NCI-H748 treated with DMSO at 0.1 percent for 48 hours (cell line): ENCODE measurements at places on chromosomes 11 and 22.

GRCh38 chr11:106152013-106152412, 74.6 kb downstream of the AASDHPPT start:
- no peak for DNase-seq

DNA sequence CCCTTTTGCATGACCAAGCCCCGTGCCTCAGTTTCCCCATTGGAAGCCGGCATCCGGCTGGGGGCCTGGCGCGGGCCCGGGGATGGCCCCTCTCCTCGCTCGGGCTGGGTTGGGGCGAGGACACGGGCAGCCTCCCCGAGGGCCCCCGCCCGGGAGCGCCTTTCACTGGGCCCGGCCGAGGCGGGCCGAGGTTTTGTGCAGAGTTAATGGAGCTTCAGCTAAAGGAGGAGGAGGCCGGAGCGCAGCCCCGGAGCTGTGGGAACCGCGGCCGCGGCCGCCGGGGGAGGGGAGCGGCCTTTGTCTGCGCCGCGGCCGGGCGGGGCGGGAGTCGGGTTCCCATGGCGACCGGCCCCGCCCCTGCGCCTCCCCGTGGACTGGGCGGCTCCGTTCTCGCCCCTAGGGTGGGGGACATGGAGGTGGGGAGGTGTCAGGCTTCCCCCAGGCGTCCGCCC, 1.4 kb upstream of the MAPK11 start:
- DNase-seq, result peak; percentile 76

DNA sequence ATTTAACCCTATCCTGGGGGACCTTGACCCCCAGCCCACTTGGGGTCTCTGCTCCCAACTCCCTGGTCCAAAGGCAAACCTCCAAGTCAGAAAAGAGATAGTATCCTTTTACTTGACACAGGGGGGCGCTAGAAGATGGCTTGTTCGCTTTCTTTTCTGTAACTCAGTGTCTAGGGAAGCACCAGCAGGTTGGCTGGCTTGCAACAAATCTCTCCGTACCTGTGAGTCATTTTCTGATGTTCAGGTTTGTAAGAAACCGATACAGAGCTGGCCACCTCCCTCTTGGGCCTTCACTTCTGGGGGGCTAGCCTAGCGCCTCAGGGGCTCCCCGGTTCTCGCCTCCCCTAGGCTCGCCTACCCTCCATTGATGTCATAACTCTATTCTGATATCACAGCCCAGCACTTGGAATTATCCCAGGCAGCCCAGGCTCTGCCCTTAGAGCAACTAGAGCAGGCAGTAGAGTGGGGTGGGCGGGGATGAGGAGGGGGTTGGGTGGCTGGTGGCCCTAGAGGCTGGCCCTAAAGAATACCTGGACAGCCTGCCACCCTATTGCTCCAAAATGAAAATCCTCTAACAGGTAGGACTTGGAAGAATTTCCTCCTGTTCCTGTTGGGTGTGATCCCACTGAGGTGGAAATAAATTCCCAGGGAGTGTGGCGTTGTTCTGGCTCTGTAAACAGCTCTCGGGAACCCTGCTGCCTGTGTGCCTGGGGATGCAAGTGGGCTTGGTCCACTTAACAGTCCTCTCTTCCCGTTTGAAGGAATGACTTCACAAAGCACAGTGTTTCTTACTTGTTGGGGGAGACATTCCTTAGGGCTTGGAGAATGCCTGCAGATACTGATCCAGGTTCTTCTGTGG, 69.4 kb downstream of the OSBP2 start:
- DNase-seq, result peak; percentile 69

DNA sequence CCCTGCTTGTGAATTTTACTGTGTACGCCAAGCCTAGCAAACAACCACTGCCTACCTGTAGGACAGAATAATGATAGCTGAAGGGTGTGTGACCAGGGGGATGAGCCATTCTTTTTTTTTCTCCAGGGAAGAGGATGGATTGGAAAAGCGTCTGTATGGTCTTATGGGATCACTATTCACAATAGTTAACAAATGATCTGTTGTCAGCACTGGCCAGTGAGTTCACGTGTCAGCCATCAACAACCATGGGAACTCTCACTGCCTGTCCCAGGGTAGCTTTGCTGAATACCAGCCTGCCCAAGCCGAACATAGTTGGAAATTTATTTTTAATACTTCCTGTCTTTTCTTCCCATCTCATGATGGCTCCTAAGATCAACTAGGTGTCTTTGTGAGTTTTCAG, 170.2 kb downstream of the ST3GAL4 start:
- no peak for DNase-seq

DNA sequence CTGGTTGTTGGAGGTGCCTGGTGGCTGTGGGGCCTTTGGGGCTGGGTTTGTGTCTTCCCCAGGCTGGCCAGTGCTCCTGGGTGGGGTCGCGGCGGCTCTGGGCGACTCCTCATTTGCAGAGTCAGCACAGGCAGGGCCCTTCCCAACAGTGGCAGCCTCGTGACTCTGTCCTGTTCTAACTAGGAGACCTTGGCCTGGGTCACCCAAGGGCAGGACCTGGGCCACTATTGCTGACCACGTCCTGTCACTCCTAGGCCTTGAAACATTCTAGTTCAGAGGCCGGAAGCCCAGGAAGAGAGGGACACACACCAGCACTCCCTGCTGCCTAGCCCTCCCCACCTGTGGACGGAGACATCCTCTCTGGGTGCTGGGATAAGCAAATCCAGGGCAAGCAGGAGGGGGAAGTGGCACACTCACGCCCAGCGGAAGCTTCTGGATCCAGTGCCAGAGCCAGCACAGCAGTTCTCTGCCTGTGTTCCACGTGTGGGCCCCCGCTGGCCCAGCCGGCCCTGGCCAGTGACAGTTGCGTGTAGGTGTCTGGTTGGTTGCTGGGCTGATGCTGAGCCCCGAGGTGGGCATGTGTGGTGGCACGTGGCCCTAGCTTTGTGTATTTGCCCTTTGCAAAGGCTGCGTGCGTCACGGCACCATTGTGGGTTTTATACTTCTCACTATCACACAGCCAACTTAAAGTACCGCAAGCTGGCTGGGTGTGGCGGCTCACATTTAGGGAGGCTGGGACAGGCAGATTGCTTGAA, 4.3 kb upstream of the CHID1 start:
- DNase-seq, result no peak

- DNase-seq, result no peak
Observed at GRCh38 chr11:4054643-4055042, 40.0 kb upstream of the RRM1 start.

GRCh38 chr22:39634530-39635405, 64.2 kb downstream of the CACNA1I start:
- DNase-seq, result no peak

DNA sequence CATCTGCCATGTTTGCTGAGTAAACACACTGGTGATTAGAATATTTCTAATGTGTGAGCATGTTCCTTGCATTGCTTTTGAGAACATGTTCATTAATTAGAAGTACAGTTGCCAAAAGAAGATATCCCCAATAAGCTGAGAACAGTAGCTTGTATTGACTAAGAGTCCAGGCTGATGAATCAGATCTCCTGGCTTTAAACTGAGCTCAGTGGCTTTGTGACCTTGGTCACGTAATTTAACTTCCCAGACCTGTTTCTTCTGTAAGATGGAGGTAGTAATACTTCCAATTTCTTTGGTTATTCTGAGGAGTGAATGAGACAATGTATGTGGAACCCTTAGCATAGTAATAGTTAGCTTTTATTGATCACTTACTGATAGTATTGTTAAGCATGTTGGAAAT, 61.9 kb downstream of the CYB5R2 start:
- DNase-seq, result no peak

- no peak for DNase-seq
Observed at GRCh38 chr11:87036756-87037449, 831 bp upstream of the TMEM135 start.

DNA sequence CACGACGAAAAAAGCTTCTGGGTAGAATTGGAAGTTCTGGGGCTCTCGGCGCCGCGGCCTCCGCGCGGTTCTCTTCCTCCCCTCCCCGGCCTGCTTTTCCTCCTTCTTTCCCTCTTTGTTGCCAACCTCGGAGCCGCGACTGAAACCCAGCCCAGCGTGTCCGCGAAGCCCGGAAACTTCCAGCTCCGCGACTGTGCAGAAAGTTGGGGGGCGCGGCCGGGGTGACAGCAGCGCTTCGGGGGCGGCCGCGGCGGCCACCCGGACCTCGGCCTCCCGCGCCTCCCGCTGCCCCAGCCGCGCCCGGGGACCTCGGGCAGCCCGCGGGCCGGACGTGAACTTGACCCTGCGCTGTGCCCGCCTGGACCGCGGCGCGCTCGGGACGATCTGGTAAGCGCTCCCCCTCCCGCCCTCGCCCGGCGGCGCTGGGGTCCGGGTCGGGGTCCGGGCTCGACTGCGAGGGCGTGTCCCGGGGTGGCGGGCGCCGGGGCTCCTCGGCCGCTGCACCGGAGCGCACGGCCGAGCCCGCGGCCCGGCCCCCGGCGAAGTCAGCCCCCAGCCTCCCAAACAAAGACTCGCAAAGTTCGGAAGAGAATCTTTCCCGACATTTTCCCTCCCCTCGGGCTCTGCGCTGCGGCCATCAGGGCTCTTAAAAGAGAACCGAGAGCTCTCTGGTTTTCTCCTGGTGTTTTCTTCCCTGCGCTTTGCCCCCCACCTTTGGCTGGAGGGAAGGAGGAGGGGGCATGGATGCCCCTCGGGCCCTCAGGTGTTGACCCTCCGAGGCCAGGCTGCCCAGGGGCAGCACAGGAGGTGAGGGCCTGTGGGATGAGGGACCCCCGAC, 67.9 kb upstream of the WNT7B start:
- no peak for DNase-seq

DNA sequence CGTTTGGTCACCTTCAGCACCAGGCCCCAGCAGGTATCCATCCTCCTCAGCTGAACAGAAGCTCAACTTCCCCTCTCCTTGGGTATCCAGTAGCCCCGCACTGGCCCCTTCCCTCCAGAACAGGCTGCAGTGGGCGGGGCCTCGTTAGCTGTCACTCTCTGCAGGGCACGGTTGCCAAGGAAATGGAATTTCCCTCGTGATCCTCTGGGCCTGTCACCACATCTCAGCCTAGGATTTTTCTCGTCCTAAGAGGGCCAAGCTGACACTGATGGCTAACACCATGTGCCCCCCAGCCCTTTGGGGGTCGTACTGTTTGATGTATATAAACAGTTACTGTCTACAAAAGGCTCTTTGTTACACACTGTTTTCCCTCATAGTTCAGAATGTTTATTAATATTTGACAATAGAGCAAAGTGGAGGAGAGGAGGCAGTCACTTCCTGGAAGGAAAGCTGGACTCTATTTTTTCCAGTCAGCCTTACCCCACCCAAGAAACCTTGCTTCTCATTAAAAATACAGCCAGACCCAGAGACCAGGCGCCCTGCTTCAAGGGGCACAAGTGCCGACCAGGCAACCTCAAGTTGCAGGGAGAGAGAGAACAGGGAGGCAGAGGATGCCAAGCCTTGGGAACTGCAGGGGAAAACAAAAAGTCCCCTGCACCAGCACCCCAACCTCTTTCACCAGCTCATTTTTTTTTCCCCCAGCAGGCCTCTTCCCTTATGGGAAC, 44.5 kb downstream of the FEZ1 start:
- DNase-seq, result no peak

DNA sequence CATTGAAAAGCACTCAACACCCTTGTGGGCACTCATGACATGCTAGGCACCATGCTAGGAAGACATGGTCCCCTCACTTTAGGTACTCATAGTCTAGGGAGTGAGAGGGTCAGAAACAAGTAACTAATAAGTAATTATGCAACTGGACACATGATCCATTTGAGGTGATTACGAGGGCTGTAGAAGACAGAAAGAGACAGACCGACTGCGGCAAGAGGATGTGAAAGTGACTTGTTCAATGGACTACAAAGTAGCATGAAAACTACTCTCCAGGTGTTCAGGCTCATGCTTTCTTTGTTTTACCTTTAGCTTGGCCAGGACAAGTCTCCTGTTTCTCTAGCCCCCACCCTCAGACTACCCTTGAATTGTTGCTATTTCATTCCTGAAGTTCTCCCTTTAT, 310.8 kb upstream of the SORL1-AS1 start:
- DNase-seq, result no peak

- DNase-seq, result no peak
Observed at GRCh38 chr22:29695129-29695926, 24.5 kb upstream of the CABP7 start.

- DNase-seq, result peak; percentile 25
Observed at GRCh38 chr11:81237139-81237538, 1496.5 kb downstream of the FAM181B start.

DNA sequence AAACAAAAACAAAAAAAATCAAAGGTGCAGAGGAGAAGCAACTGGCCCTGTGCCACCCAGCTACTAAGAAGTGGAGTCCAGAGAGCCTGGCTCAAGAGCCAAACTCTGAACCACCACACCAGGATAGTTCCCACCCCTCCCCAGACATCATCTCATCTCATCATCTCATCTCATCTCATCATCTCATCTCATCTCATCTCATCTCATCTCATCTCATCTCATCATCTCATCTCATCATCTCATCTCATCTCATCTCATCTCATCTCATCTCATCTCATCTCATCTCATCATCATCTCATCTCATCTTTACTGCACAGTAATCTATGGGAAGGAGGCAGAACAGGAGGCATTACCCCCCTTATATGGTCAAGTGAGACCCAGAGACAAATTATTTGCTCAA, 8.3 kb downstream of the CHRNA10 start:
- DNase-seq, result no peak

DNA sequence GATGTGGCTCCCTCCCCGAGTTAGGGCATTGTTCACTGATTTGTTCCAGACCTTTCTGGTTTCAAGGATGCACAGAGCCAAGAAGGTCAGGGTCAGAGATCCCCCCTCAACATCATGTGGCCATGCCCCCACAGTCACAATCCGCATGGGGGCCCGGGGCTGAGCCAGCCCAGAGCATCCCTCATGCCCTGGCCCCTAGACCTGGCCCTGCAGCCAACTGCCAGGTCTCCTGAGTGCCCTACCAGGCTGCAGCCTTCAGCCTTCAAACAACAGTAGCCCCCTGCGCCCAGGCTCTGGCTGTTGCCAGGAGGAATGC, 142.4 kb downstream of the CRYBB2 start:
- DNase-seq, result no peak

GRCh38 chr11:71246559-71246958, 5.8 kb downstream of the SHANK2 start:
- peak; percentile 11 for DNase-seq

- no peak for DNase-seq
Observed at GRCh38 chr11:65277631-65278277, 16.0 kb downstream of the POLA2 start.
